KBM-7 (cell line): ENCODE measurements at places on chromosomes 2 and 18.

GRCh38 chr18:24368749-24369148 is 28.9 kb downstream of the OSBPL1A start:
- no peak for DNase-seq

GRCh38 chr2:175633227-175633626 is 368.8 kb downstream of the LNPK start:
- no peak for DNase-seq

GRCh38 chr2:216622526-216622925 is 10.7 kb upstream of the IGFBP2 start:
- no peak for DNase-seq

- DNase-seq: no peak
These were observed 183.8 kb upstream of the MSH6 start for GRCh38 chr2:47599171-47599570.

- no peak for DNase-seq
These were observed 103.6 kb upstream of the WDR75 start for GRCh38 chr2:189337656-189338055.

- no peak for DNase-seq
These were observed 10.7 kb downstream of the COL6A3 start for GRCh38 chr2:237403024-237403882.

GRCh38 chr2:230668184-230668938 is 44.3 kb upstream of the CAB39 start:
- peak; percentile 64 for DNase-seq

GRCh38 chr18:79191956-79192355 is 122.8 kb downstream of the ATP9B start:
- DNase-seq: no peak

- DNase-seq: no peak
These were observed 111.9 kb upstream of the LYPD6 start for GRCh38 chr2:149218497-149218896.

- no peak for DNase-seq
These were observed 44.8 kb upstream of the UPP2 start for GRCh38 chr2:158056875-158057274.
